ENCODE measurements at places on chromosomes 2 and 18.

DNA sequence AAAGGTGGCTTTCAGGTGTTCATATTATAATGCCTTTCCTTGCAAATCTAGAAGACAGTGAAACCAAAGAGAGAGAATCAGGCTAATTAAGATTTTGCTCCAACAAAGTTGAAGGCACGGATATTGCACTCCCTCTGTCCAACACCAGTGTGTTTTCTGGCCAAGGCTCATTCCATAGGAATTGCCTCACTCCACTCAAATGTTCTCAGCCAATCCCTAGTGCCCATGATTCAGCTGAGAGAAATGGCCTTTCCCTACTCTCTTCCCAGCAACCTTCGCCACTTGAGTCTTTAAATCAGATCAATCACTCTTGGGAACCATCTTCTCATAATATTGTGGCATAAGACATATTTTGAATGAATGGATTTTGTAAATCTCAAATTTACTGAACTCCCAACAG is 768.2 kb upstream of the ACVR2A start:
- DNase-seq: no peak
- no peak overlapping the region for H3K27ac ChIP-seq
- no peak overlapping the region for H3K4me3 ChIP-seq
- H3K27me3 ChIP-seq: no peaks in the 10 kb centered on the region
- H3K36me3 ChIP-seq: no peaks in the 10 kb centered on the region

- H3K27me3 ChIP-seq: peaks cover 22% of the 10 kb centered on the region
- DNase-seq: no peak
- no peaks in the 10 kb centered on the region for H3K36me3 ChIP-seq
- H3K4me3 ChIP-seq: no peak overlapping the region
- no peaks in the 10 kb centered on the region for H3K4me1 ChIP-seq
Measured at GRCh38 chr18:78980777-78981380, 1.3 kb downstream of the SALL3 start.

DNA sequence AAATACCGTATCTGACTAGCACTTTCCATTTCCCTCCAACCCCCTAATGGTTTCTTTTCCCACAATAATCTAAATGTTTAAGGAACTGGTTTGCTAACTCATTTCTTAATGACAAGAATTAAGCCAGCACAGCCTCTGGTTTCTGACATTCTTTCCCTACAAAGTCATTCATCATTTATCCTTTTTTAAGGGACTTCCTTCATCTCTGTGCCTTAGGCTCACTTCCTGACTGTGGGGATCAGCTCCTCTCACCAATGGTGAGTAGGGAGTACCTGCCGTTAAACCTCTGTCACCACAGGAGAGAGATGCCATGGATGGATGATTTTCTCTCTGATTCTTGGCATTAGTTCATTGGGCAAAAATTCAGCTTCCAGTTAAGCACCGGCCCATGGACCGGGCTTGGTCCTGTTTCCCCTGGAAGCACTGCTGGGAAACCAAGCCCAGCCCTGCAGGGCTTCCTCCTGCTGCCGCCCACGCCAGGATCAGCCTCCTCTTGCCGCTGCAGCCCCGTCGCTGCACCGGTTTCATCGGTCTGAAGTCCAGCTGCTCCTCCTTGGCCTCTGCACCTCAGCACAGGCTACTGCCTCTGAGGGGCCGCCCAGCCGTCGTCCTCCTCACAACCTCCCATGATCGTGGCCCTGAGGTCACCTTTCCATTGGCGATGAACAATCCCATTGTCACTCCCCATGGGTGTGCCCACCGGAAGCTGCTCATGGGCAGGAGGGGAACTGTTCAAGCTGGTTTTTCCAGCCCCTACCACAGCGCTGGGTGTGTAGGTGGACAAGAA is 64.0 kb upstream of the ZNF516 start:
- no peaks in the 10 kb centered on the region for H3K36me3 ChIP-seq
- no peaks in the 10 kb centered on the region for H3K27me3 ChIP-seq
- no peaks in the 10 kb centered on the region for H3K4me1 ChIP-seq
- DNase-seq: no peak

DNA sequence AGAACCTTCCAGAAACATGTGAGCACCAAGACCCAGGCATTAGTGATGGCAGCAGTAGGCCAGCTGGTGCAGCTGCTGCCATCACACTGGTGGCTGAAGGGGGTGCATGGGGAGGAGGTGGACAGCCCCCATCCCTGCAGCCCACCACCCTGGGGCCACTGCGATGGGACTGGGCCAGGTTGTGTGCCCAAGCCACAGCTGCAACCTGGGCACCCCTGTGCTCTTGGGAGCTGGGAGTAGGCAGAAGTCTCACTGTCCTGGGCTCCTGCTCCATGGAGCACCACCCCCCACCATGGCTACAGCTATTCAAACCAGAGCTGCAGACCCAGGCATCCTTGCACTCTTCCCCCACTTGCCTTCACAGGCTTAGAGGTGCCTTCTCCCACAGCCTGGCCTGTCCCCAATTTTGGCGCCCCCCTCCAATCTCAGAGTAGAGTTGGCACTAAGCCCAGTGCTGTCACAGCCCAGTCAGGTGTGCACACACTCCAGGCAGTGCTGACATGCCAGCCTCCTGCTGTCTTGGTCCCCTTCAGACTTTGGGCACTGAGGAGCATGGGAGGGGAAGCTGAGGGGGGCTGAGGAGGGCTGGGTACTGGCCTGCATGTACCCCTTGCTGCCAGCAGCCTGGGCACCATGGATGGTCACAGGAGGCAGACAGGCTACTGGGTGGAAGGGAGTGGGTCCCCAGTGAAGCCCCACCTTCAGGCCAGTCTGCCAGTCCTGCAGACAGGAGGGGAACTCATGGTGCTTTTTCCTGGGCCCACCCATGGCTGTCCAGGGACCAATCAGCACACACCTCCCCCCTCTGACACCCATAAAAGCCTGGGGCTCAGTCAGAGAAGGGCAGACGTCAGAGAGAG is 67.1 kb downstream of the CYP26B1 start:
- H3K36me3 ChIP-seq: no peaks in the 10 kb centered on the region
- no peaks in the 10 kb centered on the region for H3K4me1 ChIP-seq
- no peak overlapping the region for H3K4me3 ChIP-seq
- H3K27me3 ChIP-seq: no peaks in the 10 kb centered on the region

DNA sequence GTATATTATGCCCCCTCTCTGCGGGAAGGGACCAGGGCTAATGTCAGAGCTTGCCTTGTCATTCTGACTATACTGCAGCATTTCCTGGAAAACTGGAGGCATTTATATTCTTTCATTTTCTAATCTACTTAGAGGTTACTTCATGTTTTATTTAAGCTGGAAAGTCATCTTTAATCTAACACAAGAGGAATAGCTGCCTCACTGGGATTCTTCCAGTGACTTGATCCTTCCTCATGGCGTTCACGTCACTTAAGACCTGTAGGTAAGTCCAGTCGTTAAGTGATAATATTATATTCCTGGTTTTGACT is 727.6 kb upstream of the DDX18 start:
- H3K4me3 ChIP-seq: no peak overlapping the region
- H3K4me1 ChIP-seq: no peaks in the 10 kb centered on the region
- no peaks in the 10 kb centered on the region for H3K27me3 ChIP-seq
- H3K36me3 ChIP-seq: no peaks in the 10 kb centered on the region
- no peak for DNase-seq
- H3K27ac ChIP-seq: no peak overlapping the region

- no peak overlapping the region for H3K4me3 ChIP-seq
- no peaks in the 10 kb centered on the region for H3K36me3 ChIP-seq
- no peaks in the 10 kb centered on the region for H3K4me1 ChIP-seq
- DNase-seq: no peak
- H3K27ac ChIP-seq: no peak overlapping the region
Measured at GRCh38 chr18:44946529-44947113, 265.9 kb downstream of the SETBP1 start.

DNA sequence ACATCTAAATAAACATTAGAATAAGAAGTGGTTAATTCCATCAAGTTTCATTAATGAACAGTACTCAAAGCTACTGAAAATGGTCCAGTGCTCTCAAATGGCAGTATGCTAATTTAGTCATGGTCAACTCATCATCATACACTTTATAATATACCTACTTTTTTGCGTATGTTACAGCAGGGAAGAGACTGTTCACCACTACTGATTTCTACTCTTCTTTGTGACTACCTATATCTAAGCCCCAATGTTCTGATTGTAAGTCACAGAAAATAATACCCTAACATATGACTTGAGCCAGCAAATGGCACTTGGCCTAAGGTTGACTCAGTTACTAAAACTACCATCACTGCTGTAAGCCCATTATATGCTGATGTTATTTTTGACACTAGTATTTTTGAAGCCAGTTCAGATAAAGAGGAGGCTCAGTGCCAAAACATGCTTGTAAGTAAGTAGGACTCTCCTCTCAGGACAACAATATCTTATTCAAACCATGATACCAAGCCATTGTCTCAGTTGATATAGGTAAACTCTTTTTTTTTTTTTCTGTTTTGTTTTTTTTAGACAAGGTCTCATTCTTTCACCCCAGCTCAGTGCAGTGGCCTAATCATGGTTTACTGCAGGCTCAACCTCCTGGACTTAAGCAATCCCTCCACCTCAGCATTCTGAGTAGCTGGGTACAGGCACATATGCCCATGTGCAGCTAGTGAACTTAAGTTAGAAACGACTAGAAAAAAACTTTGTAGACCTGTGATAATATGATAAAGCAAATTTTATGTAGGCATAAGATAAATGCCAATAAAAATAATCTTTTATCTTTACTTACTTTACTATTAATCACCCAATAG is 266.9 kb downstream of the ZNF385B start:
- no peaks in the 10 kb centered on the region for H3K36me3 ChIP-seq
- DNase-seq: no peak
- no peaks in the 10 kb centered on the region for H3K4me1 ChIP-seq
- H3K27me3 ChIP-seq: no peaks in the 10 kb centered on the region
- H3K27ac ChIP-seq: no peak overlapping the region

- no peaks in the 10 kb centered on the region for H3K36me3 ChIP-seq
- no peak overlapping the region for H3K27ac ChIP-seq
- no peak for DNase-seq
- no peak overlapping the region for H3K4me3 ChIP-seq
- no peaks in the 10 kb centered on the region for H3K27me3 ChIP-seq
Measured at GRCh38 chr2:102438111-102438510, 15.2 kb downstream of the IL18RAP start.

GRCh38 chr18:79604205-79604912 is 75.2 kb upstream of the CTDP1 start:
- DNase-seq: no peak
- H3K36me3 ChIP-seq: no peaks in the 10 kb centered on the region
- H3K27me3 ChIP-seq: no peaks in the 10 kb centered on the region
- no peak overlapping the region for H3K4me3 ChIP-seq
- no peaks in the 10 kb centered on the region for H3K4me1 ChIP-seq

DNA sequence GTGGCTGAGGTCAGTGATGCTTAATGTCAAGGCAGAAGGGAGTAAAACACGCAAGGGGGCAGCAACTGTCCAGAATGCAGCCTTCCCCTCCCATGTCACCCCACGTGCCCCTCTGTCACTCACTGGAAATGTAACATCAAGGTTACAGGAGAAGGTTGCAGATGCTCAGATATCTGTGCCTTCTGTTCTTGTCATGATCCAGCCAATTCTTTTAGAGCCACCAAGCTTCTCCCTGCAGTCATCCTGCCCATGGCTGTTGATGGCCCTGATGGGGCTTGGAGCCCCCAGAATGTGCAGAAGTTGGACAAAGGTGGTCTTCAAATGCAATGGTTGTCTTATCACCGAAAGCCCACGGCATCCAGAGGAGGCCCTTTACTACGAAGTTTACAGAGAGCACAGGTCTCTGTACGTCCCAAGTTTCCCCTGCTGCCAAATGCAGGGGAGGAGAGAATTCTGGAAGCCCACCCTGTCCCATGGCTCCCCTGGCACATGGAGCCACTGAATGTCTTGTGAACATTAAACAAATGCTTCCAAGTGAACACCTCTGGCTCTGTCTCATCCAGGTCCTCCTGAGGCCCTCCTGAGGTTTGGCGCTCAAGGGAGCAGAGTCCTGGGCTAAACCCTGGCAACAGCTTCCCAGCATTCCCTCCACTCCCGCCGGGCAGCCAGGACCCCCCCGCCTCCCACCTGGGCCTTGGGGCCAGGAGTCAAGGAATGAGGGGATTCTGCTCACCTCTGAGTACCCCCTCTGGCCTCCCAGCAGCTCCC is 4.5 kb upstream of the GPR55 start:
- peaks cover 18% of the 10 kb centered on the region for H3K4me1 ChIP-seq
- no peak overlapping the region for H3K27ac ChIP-seq
- H3K36me3 ChIP-seq: no peaks in the 10 kb centered on the region
- no peak for DNase-seq
- H3K27me3 ChIP-seq: no peaks in the 10 kb centered on the region

DNA sequence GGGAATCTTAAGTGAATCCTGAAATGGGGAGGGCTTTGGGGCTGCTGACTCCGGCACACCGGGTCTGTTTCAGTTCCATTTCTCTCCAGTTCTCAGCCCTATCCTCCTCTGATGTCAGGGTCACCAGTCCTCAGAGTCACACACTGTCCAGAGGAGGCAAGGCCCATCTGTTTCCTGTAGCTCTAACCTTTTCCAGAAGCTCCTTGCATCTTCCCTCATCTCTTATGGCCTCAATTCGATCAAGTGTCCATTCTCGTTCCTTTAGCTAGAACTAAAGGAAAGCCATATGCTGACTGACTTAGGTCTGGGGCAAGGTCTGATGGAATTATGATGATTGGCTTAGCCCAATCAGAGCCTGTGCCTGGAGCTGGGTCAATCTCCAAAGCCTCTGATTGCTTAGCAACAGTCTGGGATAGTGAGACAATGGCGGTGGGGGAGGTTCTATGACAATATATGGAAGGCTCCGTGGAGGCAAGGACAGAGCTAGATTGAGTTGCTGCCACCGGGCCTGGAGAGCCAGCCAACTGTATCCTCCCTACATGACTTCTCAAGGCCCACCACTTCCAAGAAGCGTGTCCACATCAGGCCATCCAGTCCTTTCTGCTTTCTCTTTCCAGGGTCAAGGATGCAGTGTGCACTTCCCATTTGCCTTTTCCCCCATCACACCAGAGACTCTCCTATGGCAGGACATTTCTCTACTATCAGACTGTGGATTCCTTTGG is 5.2 kb downstream of the ANKRD53 start:
- no peak for DNase-seq
- peaks cover 11% of the 10 kb centered on the region for H3K36me3 ChIP-seq

DNA sequence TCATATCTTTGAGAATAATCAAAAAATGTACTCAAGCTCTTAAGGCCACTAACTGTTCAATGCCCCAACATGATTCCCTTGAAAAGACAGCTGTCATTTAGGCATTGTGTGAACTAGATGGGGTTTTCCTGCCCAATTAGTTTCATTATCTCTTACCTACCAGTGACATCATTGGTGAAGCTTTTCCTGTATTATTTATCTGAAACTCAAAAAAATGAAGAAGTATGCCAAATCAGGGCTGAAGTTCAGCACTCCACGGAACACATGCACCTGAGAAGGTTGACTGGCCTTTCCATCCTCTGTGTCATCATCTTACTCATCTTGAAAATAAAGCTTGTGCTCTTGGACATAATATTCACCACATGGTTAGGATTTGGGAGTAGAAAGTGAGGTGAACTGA is 126.4 kb downstream of the TXNL1 start:
- DNase-seq: no peak
- no peaks in the 10 kb centered on the region for H3K4me1 ChIP-seq
- H3K27ac ChIP-seq: no peak overlapping the region
- no peaks in the 10 kb centered on the region for H3K27me3 ChIP-seq
- no peaks in the 10 kb centered on the region for H3K36me3 ChIP-seq

GRCh38 chr2:42970151-42970550 is 177.8 kb upstream of the HAAO start:
- no peak for DNase-seq
- no peaks in the 10 kb centered on the region for H3K4me1 ChIP-seq
- no peaks in the 10 kb centered on the region for H3K36me3 ChIP-seq
- H3K27me3 ChIP-seq: no peaks in the 10 kb centered on the region
- H3K27ac ChIP-seq: no peak overlapping the region
